ENCODE measurements at places on chromosomes 2 and 18.

DNA sequence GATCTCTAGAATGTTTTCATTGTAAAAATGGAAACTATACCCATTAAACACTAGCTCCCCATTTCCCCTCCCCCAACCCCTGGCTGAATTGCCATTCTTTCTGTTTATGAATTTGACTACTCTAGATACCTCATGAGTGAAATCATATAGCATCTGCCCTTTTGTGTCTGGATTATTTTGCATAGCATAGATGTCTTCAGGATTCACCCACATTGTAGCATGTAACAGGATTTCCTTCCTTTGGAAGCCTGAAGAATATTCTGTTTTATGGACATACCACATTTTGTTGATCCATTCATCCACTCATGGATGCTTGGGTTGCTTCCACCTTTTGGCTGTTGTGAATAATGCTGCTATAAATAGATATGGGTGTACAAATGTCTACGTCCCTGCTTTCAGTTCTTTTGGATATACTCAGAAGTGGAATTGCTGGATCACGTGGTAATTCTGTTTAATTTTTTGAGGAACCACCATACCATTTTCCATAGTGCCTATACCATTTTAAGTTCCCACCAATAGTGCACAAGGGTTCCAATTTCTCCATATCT lies 7.7 kb upstream of the ASB1 start:
- no peak for DNase-seq

DNA sequence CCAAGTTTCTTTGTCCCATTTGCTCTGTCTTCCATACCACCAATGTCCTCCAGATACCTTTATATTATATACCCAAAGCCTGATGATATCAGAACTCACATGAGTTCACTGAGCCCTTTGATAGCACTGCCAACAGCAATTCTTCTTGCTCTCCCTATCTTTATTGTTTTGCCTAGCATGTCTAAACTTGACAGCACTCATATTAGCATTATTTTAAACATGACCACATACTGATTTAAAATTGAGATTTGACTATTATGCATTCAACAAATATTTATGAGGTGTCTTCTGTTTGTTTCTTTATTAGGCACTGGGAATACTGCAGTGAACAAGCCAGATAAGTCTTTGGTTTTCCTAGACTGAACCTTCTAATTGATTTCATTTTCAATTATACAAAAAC lies 587.3 kb upstream of the GCFC2 start:
- no peak for DNase-seq

- peak; percentile 37 for DNase-seq
Observed at GRCh38 chr2:64692401-64692800, 38.7 kb upstream of the SERTAD2 start.

DNA sequence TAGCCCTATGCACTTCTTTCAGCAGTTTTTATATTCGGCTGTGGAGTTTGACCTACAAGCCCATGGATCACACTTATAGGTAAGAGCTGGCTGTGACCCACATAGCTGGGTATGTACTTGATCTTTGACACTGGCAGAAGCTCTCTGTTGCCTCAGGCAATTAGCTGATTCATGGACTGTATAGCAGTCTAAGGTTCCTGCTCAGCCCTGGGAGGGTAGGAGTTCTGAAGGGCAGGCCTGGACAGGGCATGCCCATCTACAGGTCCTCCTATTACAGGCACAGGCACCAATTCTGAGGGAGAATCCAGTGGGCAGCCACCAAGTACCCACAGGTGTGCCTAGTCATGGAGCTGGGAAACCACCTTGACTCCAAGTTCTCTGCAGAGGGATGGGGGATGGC lies 301.8 kb upstream of the GALNT5 start:
- DNase-seq: no peak

- DNase-seq: no peak
Observed at GRCh38 chr2:206198677-206199076, 39.0 kb downstream of the EEF1B2 start.

GRCh38 chr2:178241844-178242551 lies 47.7 kb downstream of the OSBPL6 start:
- DNase-seq: no peak

GRCh38 chr2:96587843-96588242 lies 50.3 kb downstream of the KANSL3 start:
- no peak for DNase-seq

DNA sequence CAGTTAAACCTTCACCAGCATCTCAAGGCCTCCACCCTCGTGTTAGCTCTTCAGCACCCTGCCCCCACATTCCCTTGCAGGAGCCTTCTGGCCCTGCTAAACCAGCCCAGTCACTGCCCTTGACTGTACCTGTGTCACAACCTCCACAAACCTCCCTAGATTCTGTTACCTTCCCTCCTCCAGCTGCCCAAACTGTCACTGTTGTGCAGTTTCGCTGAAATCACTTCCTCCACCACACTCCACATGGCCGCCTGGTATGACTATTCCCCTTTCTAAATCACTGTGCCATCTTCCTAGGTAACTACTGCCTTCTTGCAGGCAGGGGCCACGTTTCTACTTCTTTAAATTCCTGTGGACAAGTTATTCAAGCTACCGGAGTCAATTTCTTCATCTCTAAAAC lies 160.2 kb downstream of the GALNT14 start:
- DNase-seq: no peak

GRCh38 chr2:106581328-106581727 lies 94.2 kb downstream of the CD8B2 start:
- DNase-seq: no peak

GRCh38 chr2:118845005-118845521 lies 2.4 kb downstream of the EN1 start:
- DNase-seq: no peak

DNA sequence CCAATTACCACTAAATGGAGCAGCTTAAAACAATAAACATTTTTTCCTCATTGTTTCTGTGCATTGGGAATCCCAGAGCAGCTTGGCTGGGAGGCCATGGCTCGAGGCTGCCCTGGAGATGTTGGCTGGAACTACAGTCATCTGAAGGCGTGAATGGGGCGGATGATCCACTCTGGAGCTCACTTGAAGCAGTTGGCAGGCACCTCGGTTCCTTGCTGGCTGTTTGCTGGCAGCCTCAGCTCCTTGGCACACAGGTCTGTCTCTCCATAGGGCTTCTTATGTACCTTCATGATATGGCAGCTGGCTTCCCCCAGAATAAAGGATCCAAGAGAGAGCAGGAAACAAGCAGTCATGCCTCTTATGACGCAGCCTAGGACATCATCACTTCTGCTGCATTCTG lies 227.0 kb upstream of the COPS8 start:
- DNase-seq: no peak

GRCh38 chr2:235095569-235095968 lies 143.8 kb downstream of the SH3BP4 start:
- DNase-seq: no peak

DNA sequence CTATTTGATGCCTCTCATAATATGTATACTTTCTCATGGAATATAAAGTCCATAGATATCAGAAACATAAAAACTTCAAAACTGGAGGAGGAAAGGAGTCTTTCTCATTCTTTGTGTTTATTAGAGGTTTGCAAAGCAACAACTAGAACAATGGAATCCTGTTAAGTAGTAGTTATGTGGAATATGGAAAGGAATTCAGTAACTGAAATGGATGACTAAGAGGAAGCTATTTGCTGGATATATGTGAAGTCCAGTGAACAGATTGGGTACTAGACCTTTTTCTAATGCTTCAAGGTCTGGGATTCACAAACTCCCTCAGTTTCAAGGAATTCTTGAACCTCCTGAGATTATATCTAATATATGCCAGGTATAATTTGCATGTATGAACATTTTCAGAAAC lies 353.6 kb upstream of the FANCL start:
- DNase-seq: no peak

DNA sequence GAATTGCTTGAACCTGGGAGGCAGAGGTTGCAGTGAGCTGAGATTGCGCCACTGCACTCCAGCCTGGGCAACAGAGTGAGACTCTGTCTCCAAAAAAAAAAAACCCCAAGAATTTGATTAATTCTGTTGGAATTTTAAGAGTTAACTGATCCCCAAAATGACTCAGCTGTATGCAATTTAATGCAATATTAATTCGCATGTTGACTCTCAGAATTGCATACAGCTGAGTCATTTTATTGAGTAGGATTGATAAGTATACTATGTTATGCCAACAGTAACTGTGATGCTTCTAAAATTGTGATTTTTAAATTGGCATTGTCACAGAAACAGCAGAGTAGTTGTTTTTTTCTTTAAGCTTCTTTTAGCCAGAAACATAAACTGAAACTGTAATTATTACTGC lies 19.6 kb downstream of the MSH2 start:
- no peak for DNase-seq

DNA sequence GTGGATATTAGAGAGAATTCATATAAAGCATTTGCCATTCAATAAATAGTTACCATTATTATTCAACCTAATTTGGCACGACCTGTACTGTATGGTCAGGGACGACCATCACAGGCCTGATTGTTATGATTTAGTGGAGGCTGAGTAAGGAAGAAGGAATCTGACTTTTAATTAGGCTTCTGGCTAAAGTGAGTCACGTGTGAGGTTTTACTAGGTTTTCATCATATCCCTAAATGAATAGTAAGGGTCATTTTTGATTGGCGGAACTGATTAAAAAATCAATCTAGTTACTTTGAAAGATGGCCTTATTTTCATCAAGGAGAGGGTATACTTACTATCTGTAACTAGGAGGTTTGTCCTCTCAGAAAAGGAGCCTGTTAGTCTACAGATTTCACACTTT lies 143.4 kb downstream of the ADCYAP1 start:
- DNase-seq: no peak

DNA sequence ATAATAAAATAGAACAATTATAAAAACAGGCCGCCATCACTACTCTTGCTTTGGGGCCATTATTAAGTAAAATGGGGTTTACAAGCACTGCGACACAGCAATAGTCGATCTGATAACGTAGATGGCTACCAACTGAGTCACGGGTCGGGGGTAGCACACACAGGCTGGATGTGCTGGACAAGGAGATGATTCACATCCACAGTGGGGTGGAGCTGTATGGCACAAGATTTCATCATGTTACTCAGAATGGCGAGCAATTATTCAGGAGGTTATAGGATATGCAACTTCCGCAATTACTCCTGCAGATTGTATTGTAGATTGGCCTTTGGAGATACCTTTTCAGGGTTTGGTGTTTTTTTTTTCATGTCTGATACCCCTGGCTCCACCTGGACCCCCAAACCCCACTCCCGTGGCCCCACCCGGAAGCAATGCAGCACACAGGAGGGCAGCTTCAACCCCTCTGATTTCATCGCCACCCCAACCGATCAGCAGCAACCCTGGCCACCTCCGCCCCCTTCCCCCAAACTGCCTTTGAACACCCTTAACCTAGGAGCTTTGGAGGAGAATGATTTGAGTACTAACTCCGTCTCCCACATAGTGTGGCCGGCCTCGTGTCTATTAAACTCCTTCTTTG lies 21.4 kb upstream of the MLPH start:
- DNase-seq: no peak

DNA sequence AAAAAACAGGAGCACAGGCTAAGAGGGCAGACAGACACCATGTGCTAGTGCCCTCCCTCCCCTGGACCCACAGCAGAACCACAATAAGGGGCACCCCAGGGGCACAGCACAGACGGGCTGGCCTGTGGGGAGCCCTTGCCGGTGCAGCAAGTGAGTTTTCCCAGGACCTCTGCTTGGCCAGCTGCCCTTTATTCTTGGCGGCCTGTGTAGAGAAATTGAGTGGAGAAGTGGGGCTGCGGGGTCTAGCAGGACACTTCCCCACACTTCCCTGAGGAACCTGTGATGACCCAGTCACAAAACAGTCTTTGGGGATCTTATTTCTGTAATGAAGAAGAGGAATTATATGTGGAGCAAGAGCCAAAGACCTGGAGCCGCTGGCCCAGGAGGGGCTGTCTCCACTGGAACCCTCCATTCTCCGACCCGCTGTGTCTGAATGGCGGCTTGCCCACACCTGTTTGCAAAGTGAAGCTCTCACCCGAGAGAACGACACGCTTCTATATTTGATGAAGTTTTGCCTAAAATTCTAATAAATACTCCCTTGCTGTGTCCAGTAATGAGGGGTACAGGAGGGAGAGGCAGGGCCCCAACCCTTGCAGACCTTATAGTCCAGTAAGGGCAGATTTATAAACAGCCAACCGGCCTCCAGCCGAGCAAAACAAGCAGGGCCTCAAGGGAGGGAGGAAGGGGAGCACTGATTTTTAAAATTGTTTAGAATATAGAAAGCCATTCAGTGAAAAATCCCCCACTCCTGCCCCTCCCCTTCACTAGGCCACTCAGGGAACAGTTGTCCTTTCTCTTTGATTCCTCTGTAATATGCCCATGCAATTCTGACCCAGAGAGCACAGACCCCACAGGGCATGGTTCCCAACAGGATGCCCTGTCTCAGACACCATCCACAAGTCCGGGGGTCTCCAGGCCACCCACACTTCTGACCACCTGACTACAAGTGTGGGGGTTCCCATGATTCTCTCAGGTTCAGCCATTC lies 44.7 kb upstream of the SNED1 start:
- DNase-seq: no peak

- no peak for DNase-seq
Observed at GRCh38 chr2:104849101-104849500, 4.8 kb upstream of the POU3F3 start.

GRCh38 chr2:68176657-68177056 lies 19.0 kb downstream of the PNO1 start:
- DNase-seq: peak; percentile 46

GRCh38 chr2:225091336-225091735 lies 49.1 kb upstream of the DOCK10 start:
- DNase-seq: no peak

DNA sequence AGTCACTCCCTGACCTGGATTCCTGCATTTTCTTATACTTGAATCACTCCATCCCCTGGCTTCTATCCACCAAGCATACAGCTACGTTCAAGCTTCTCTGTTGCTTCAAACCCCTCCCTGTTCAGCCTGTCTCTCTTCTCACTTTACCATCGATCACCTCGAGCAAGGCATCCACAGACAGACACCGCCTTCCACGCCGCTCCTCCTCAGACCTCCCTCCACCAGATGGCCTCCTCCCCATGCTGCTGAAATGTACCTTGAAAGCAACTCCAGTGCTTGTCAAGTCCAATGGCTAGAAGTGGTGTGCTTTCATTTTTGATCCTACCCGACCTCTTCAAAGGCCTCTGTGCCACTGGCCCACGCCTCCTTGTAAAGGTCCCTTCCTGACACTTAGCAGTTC lies 131.3 kb upstream of the ACAA2 start:
- DNase-seq: peak; percentile 9
